ENCODE measurements at places on chromosomes 3 and 15.

GRCh38 chr3:12926660-12927059, 85.3 kb upstream of the RPL32 start:
- no peak for ATAC-seq

DNA sequence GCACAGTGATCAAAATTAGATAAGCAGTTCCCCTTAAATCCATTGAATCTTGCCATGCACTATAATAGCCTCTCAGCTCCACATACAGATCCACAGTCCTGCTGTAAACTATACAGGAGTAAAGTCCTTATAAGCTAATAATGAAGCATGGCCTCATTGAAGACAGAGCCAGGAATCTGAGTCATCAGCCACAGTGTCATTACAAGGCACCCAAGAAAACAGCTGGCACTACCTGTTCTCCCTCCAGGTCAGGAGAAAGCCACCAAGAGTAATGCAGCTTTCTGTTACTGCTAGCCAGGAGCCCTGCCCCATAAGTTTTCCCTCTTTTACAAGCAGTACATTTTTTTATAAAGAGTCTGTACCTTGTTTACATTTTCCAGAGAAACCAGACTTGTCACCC, 27.3 kb downstream of the WDR49 start:
- no peak for ATAC-seq

GRCh38 chr3:23921052-23921511, 4.2 kb downstream of the RPL15 start:
- ATAC-seq: no peak

GRCh38 chr3:66644549-66644948, 143.7 kb upstream of the LRIG1 start:
- ATAC-seq: no peak
